HFF-Myc (cell line): ENCODE measurements at places on chromosomes 4 and X.

- no peak for DNase-seq
Measured at GRCh38 chr4:129113434-129113833, 17.5 kb downstream of the C4orf33 start.

GRCh38 chr4:153499005-153499404 is 32.8 kb downstream of the TMEM131L start:
- DNase-seq: no peak

- no peak for DNase-seq
Measured at GRCh38 chr4:127965803-127966175, 583 bp downstream of the ABHD18 start.

DNA sequence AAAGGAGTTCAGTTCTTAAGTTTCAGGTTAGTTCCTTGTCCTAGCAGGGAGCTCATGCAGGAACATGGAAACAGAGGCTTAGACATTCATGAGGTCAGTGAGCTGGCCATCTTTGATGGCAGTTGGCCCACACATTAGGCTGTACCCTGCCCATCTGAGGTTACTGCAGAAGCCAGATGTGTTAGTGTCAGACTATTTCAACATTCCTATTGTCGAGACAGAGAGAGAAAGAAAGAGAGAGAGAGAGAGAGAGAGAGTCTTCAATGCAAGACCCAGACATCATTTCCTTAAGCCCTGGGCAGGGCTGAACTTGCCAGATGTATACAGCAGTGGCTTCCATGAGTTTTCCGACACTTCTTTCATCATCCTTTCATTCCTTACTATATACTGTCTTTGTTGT is 91.3 kb downstream of the PPP1R2C start:
- DNase-seq: no peak

DNA sequence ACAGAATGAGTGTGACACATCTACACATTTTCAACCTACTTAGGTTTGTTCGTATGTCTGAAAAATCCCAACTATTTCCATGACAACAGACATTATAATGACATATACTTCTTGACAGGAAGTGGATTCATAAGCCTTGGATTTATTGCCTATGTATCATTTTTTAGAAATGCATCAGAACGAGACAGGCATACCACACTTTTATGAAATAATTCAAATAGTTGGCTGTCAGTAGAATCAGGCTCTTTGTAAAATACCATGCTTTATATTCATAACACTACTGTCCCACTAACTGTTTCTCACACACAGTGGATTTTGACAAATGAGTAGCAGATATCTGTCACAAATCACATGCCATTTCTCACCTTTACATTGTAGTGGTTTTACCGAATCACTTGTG is 173.2 kb downstream of the BEND2 start:
- DNase-seq: no peak

GRCh38 chr4:84582988-84583875 is at the start of gene CDS1:
Gene CDS1 (plus strand): TSS chr4:84583127. CDS start chr4:84583402, 275 bp downstream.
- DNase-seq: no peak

GRCh38 chrX:79592259-79592658 is 225.1 kb upstream of the ITM2A start:
- DNase-seq: no peak
